HT-29 (cell line): ENCODE measurements at places on chromosomes 11 and 22.
A peak's percentile ranks its signal among the peaks of the same experiment; 100 is the strongest.

DNA sequence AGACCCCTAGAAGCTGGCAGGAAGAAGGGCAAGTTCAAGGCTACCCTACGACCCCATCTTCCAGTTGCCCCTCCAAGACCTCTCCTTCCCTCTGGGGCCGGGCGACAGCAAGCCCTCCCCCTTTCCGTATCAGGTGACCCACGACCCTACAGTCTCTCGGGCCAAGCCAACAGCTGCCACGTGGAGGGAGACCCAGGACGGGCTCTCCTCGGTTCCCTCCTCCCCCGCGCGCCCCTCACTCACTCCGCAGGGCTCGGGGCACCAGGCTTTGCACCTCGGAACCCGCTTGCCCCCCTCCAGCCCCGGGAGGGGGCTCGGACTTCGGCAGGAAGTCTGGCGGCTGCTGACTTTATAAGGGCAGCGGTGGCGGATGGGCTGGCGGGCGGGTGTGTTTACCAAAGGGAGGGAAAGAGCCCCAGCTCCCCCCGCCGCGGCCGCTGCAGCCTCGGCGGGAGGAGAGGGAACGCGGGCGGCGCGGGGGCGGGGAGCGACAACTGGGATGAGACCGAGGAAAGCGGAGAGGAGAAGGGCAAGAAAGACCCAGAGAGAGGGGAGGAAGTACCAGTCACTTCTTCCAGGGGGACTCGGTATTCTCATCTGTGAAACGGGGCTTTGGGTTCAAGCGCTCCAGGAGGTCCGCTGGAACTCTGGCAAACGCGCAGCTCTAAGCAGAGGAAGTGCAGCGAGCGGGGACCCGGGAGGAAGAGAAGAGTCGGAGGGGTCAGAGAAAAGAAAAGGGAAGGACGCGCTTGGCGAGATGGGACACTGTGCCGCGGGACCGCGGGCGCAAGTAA, 767 bp downstream of the SLC43A1 start:
- DNase-seq, result peak; percentile 57

- DNase-seq, result peak; percentile 45
Measured at GRCh38 chr11:85682330-85683305, 3.4 kb downstream of the CCDC89 start.

- no peak for DNase-seq
Measured at GRCh38 chr22:45087802-45088201, 75.9 kb upstream of the NUP50 start.

GRCh38 chr22:19079691-19080090, 42.5 kb downstream of the DGCR2 start:
- no peak for DNase-seq

DNA sequence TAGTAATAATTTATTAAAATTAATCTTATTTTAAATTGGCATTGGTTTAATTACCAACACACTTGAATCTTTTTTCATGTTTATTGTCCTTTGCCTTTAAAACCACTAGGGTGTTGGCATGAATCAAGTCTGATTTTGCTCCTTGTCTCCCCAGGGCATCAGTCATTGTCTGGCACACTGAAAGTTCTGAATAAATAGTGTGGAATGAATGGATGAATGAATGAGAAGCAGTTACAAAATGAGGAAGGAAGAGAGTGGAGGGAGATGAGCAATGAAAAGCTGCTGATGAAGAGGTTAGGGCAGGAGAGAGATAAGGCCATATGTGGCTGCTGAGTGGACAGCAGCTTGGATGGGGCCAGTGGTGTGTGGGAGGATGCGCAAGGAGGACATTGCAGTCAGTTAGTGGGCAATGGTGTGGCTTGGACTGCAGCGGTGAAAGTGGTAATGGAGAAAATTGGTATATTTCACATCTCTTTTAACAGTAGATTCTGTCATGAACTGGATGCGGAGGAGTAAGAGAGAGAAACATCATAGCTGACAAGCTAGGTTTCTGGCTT, 132.0 kb downstream of the SPON1 start:
- DNase-seq, result no peak

GRCh38 chr11:76209973-76210930, 4.0 kb upstream of the WNT11 start:
- peak; percentile 67 for DNase-seq

DNA sequence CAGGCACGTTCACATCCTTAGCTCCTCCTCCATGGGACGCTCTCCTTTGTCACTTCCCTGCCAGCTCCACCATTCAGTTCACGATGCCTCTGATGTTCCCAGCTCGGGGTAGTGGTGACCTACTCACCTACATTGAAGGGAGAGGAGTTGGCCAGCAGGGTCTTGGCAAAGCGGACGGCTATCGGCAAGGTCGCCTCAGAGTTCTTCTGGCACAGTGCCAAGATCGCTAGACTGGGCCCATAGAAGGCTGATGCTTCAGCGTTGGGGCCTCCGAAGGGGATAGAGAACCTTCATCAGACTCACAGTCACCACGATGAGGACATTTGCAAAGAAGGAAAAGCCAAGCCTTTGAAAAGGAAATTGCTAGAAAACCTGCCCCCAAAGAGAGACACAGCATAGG, 3.0 kb downstream of the CBLIF start:
- DNase-seq, result no peak

- DNase-seq, result no peak
Measured at GRCh38 chr22:33221568-33221967, 163.4 kb upstream of the SYN3 start.

GRCh38 chr11:6414874-6415328, 4.0 kb downstream of the APBB1 start:
- no peak for DNase-seq

- DNase-seq, result peak; percentile 33
Measured at GRCh38 chr11:112355726-112356125, 95.1 kb upstream of the PLET1 start.

DNA sequence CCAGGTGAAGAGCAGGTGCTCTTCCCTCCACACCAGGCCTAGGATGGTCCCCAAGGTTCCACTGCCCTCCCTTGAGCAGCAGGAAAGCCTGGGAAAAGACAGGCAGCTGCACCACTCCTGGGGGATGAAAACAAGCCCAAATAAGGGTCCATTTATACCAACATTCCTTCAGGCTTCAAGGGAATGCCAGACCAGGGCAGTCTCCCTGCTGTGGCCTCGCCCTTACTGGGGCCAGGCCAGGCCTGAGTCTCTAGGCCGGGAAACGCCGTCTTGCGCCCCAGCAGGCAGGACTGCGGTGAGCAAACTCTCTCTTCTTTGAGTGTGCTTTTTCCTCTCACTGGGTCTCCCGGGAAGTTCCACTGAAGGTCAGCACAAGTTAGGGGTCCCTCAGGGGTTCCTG, 443.5 kb downstream of the SOX6 start:
- DNase-seq, result no peak

GRCh38 chr11:57896361-57897145, 127.1 kb upstream of the OR9Q1 start:
- DNase-seq, result no peak

DNA sequence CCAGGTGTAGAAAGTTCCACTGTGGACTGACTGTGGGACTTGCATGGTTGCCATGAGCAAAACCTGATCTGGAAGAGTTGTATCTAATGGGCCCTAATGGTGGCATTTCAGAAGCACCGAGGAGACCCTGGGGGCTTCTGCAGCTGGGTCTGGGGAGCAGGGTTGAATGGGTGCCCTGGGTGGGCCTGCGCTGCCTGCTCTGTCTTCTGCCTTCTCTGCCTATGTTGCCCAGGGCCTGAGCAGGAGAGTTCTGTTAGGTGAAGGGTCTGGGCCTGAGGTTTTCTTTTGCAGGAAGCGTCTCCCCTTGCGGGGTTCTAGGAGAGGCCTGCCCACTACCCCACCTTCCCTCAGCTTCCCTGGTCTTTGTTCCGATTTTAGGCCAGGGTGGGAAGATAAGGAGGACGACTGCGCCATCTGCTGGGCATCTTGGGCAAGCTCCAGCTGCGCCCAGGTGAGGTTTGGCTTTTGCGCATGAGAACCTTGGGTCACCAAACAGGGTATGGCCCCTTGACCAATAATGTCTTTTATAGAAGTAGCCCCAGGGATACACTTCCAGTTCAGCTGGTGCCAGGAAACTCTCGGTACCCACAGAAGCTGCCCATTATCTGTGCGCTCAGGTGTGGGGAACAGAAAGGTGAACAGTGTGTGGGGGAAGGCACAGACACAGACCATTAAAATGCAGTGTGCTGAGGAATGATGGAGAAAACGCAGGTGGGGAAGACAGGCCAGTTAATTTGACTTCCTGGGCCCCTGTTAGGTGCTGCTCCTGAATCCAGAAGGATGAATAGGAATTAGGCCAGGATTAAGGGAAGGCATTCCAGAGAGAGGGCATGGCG, 23.2 kb downstream of the COMMD9 start:
- peak; percentile 76 for DNase-seq
